SK-N-SH (cell line): ENCODE measurements at places on chromosomes 7 and 10.
A peak's percentile ranks its signal among the peaks of the same experiment; 100 is the strongest.

DNA sequence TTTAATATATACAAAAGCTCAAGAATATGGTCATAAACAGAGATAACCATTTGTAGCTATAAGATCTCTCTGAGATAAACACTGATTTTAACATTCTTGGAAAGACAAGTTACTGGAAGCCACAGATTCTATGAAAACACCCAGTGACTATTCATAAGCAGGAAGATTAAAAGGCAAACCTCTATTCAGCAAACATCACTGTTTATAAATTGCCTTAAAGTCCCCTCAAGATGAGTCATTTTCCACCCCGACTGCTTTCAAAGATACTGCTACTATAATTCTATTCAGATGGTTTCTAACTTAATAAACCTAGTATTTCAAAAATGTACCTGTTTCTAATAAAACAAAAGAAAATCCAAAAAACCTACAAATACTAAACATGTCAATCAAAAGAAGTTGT is 21.0 kb downstream of the TM9SF3 start:
- no peaks in the 10 kb centered on the region for H3K27me3 ChIP-seq
- peaks cover 9% of the 10 kb centered on the region; the same call in 1 of the 2 replicates for H3K4me1 ChIP-seq
- no peak overlapping the region for H3K4me3 ChIP-seq
- no peak overlapping the region for H3K27ac ChIP-seq
- peak; percentile 24 for DNase-seq

- H3K4me1 ChIP-seq: peaks cover 18% of the 10 kb centered on the region; the same call in 1 of the 2 replicates
- H3K27me3 ChIP-seq: no peaks in the 10 kb centered on the region
- H3K27ac ChIP-seq: no peak overlapping the region
- no peak for DNase-seq
- no peak overlapping the region for H3K4me3 ChIP-seq
Observed at GRCh38 chr7:131646203-131646602, 89.8 kb upstream of the PODXL start.

GRCh38 chr10:88874281-88874680 is 5.8 kb upstream of the STAMBPL1 start:
- no peaks in the 10 kb centered on the region for H3K27me3 ChIP-seq
- H3K4me1 ChIP-seq: peaks cover 12% of the 10 kb centered on the region; the same call in 1 of the 2 replicates
- no peak for DNase-seq
- H3K27ac ChIP-seq: no peak overlapping the region
- no peak overlapping the region for H3K4me3 ChIP-seq
- H3K36me3 ChIP-seq: no peaks in the 10 kb centered on the region

DNA sequence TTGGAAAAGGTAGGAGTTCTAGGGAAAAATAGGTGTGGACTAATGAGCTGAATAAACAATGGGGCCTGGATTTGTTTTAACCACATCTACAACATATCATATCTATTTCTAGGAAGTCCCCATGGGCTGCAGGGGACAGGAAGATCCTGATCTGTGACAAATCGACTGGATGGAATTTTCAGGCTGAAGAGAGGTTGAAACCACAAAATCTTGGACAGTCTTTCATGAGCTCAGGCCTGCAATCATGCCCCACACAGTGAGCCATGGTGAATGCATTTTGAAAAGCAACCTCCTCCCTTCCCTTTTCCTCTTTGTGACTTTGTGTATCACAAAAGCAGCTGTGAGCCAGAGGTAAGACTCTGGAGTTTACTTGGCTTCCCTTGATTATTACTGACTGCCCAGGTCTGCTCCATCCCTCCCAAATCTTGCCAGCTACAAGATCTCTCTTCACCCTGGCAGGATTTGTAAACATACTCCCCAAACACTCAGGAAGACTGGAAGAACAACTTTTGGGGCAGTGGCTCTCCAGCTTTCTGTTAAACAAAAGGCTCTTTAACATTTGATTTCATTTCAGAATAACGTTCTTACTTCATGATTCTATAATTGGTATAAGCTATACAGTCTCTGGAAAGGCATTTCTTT is 66.4 kb downstream of the ASAH2B start:
- no peaks in the 10 kb centered on the region for H3K36me3 ChIP-seq
- no peak overlapping the region for H3K27ac ChIP-seq
- H3K4me1 ChIP-seq: no peaks in the 10 kb centered on the region
- no peaks in the 10 kb centered on the region; the same call in 1 of the 2 replicates for H3K27me3 ChIP-seq
- DNase-seq: no peak

GRCh38 chr10:127734753-127735152 is 2.2 kb upstream of the FOXI2 start:
- H3K4me3 ChIP-seq: no peak overlapping the region
- no peak for DNase-seq
- no peaks in the 10 kb centered on the region for H3K36me3 ChIP-seq
- no peaks in the 10 kb centered on the region for H3K27me3 ChIP-seq

GRCh38 chr10:126422567-126422966 is 34.3 kb upstream of the ADAM12 start:
- H3K4me3 ChIP-seq: no peak overlapping the region
- H3K27me3 ChIP-seq: no peaks in the 10 kb centered on the region
- H3K4me1 ChIP-seq: peaks cover 4% of the 10 kb centered on the region
- no peak overlapping the region for H3K27ac ChIP-seq
- no peak for DNase-seq
- H3K36me3 ChIP-seq: no peaks in the 10 kb centered on the region

- no peak overlapping the region for H3K27ac ChIP-seq
- peak; percentile 30 for DNase-seq
- peaks cover 13% of the 10 kb centered on the region; the same call in 1 of the 2 replicates for H3K4me1 ChIP-seq
- no peaks in the 10 kb centered on the region for H3K27me3 ChIP-seq
- H3K36me3 ChIP-seq: no peaks in the 10 kb centered on the region
- H3K4me3 ChIP-seq: no peak overlapping the region
Observed at GRCh38 chr10:46528171-46528671, 28.2 kb downstream of the GPRIN2 start.
